ENCODE measurements at places on chromosomes 11 and 22.

DNA sequence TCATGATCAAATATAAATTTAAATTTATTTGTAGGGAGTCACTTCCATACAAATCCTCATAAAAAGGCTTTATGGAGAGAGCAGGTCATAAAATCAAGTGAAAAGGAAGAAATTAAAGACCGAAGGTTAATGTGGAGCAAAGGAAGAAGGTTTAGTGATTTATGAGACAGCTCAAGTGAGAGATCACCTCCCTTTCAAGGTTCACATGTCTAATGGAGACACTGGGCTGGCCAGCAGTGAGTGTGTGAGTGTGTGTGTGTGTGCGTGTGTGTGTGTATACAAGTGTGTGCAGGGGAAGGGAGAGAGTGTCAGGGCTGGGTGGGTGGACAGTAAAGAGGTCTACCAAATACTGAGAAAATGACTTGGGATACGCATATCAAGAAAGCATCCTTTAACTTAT lies 251.2 kb downstream of the FAT3 start:
- no peak for DNase-seq

GRCh38 chr22:17581631-17582030 lies 18.3 kb downstream of the SLC25A18 start:
- no peak for DNase-seq

DNA sequence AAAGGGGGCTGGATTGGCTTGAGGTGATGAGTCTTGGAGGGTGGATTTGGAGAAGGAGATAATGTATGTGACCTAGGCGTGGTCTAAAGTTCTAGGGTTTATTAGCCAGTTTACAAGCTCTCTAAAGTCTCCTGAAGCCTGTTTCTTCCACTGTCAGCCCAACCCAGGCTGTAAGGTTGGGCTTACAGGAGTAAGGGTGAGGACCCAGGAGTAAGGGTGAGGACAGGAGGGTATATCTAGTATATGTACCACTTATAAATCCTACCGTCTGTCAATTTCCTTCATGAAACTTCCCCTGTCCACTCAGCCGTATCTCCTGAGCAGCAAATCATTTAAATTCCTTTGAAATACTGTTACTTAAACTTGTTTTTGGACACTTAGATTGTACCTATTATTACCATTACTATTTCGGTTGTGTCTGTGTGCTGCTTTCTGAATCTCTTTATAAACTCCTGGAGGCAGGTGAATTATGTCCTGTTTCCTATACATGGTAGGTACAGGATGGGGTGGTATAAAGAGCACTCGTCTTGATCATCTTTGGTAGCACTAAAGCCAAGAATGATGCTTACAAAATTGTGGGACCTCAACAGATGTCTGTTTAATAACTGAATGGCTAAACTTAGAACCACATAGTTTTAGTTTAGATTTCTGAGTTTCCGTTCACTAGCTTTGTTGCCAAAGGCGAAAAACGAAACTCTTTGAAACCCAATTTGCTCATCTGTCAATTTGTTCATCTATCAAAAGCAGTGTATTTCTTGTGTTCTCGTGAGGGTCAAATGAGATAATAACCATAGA lies 192.0 kb downstream of the GRIK4 start:
- no peak for DNase-seq

- DNase-seq: no peak
Measured at GRCh38 chr11:29263971-29264682, 752.7 kb downstream of the KCNA4 start.

DNA sequence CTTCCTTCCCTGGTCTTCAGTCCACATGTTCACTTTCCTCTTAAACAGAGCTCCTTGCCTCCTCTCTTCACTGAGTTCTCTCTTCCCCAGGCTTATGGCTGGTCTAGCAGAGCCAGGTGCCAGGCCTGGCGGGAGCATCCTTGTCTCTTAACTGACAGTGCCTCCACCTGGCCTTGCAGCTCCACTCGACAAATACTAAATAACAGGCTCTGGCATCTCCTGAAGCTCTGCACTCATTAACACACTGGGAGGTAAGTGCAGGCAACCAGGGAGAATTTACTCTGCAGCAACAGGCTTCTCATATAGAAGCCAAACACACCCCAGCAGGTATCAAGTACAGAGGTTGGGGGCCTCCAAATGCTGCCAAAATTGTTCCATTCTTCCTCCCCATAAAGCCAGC lies 438.1 kb downstream of the SOX6 start:
- no peak for DNase-seq

- DNase-seq: no peak
Measured at GRCh38 chr22:20009582-20010306, 6.9 kb downstream of the ARVCF start.

Measured in effector CD8-positive, alpha-beta T cell (primary cell).